Activated T-helper 17 cell treated with anti-CD3 and anti-CD28 coated beads, Interleukin-2, amount 50 U/mL, for 72 hours (primary cell): ENCODE measurements at places on chromosomes 1 and 21.

DNA sequence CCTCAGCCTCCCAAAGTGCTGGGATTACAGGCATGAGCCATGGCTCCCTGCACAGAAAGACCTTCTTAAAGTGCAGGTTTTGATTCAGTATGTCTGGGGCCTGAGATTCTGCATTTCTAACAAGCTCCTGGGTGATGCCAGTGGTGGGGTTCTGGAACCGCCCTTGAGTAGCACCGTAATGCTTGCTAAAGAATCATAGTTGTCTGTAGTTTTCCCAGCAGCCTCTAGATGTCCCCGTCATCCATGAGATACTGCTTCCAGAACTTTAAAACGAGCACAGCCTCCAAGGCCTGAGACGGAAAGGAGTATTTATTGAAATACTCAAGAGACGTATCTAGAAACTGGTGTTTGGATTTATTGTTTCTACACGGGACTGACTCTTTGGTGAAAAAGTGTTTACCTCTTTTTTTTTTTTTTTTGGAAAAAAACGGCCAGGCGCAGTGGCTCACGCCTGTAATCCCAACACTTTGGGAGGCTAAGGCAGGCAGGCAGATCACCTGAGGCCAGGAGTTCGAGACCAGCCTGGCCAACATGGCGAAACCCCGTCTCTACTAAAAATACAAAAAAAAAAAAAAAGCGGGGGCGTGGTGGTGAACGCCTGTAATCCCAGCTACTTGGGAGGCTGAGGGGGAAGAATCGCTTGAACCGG, 2.6 kb upstream of the TOR3A start:
- peaks cover 8% of the 10 kb centered on the region for H3K36me3 ChIP-seq
- ATAC-seq: peak; percentile 22

DNA sequence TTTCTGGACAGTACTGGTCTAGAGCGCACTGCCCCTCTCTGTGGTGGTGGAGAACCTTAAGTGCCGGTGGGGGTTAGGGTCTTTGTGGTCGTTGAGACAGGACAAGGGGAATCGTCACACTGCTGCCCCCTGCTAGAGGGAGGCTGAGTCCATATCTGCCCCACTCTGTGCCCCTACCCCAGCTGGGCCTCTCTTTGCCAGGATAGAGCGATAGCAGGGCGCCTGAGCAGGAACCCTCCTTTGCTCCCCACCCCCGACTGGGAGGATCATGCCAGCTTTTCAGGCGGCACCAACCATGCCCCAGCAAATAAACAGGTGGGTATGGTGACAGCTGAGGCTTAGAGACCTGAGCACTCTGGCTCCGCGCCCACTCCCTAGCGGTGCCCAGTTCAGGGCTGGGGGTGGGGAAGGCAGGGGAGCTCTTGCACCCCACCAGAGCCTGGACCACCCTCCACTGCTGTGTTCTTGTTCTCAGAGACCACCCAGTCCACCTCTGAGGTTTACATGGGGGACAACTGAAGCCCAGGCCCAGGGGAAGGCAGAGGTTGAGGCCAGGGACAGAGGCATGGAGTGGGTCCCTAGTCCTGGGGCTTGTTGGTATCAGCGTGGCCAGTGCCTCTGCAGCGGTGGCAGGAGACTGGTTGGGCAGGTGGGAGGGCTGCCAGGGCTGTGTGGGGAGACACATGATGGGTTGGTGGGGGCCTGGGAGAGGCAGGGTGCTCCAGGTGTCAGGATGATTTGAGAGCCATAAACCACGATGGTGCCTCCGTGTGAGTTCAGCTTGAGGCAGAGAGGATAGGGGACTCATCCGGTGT, 1.6 kb downstream of the PADI2 start:
- H3K27me3 ChIP-seq: peaks cover 41% of the 10 kb centered on the region
- no peak overlapping the region for H3K27ac ChIP-seq
- ATAC-seq: no peak
- H3K4me3 ChIP-seq: peak overlapping the region; percentile 23
- H3K4me1 ChIP-seq: no peaks in the 10 kb centered on the region
- no peaks in the 10 kb centered on the region for H3K36me3 ChIP-seq

DNA sequence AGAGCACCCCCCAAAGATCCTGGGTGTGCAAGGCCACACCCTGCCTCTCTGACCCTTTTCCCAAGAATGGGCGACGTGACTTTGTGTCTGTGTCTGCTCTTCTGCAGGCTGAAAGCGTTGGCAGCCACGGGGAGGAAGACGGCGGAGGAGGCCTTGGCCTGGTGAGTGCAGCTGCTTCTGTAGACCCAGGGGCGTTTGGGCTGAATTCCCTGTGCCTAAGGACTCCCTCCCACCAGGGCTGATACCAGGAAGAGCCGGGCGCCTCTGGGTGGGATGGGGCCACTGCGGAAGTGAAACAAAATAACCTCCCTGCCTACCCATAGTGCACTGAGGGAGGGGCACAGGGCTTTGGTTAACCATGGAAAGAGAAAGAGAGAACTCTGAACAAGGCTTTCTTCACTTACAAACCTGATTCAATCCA, 2.5 kb downstream of the UBASH3A start:
- H3K4me1 ChIP-seq: peaks cover 37% of the 10 kb centered on the region
- H3K27me3 ChIP-seq: no peaks in the 10 kb centered on the region
- H3K27ac ChIP-seq: peak overlapping the region; percentile 96
- ATAC-seq: peak; percentile 78
- H3K4me3 ChIP-seq: peak overlapping the region; percentile 85

DNA sequence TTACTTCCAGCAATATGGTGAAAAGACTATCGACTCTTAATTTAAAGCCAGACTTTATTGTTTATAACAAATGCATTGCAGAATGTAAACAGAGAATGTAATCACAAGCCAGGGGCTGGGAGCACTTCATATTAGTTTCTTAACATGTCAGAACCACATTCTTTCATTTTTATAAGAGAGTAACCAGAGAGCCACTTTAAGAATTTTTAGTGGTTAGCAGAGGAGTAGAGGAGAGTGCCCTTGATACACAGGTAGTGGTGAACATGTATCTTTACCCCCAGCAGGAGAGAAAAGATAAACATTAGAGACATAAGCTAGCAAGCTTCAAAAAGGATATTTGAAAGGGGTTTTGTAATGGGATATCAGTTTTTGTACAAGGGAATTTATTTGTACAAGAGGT, 11.1 kb downstream of the AMY2B start:
- peaks cover 14% of the 10 kb centered on the region for H3K36me3 ChIP-seq
- no peaks in the 10 kb centered on the region for H3K27me3 ChIP-seq
- H3K4me3 ChIP-seq: no peak overlapping the region
- H3K4me1 ChIP-seq: no peaks in the 10 kb centered on the region
- no peak for ATAC-seq
- H3K27ac ChIP-seq: no peak overlapping the region

DNA sequence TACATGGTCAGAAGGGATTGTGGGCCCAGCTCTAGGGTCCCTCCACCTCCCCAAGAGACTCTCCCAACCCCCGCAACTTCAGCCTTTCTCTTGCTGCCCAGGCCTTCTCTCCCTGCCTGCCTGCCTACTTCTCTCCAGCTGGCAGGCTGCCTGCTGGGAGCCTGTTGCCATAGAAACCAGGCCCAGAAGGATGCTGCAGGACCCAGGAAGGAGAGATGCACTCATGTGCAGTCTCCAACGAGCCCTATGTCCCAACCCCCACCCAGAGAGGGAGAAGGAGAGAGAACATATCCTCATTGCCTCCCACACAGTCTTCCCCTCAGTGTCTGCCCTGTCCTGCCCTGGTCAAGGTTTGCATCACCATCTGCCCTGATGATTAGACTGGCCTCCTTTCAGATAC, 10.8 kb upstream of the SMIM12 start:
- no peak overlapping the region for H3K4me3 ChIP-seq
- peaks cover 24% of the 10 kb centered on the region for H3K27me3 ChIP-seq
- no peak for ATAC-seq

DNA sequence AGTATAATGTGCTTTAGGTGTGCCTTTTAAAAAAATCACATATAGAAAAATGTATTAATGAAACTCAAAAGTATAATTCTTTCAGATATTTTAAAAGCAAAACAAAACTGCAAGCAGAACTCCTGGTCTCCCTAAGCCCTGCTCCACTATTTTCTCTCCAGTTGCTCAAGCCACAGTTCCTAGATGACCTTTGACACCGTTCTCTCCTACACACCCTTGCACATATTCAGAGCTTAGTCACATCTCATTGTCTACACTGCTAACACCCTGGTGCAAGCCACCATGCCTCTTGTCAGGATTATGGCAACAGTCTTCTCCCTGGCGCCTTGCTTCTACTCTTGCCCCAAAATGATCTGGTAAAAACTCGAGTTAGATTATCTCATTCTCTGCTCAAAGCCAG, 50.2 kb upstream of the ROR1 start:
- no peaks in the 10 kb centered on the region for H3K27me3 ChIP-seq
- H3K4me3 ChIP-seq: no peak overlapping the region
- H3K27ac ChIP-seq: no peak overlapping the region
- no peak for ATAC-seq
- H3K36me3 ChIP-seq: no peaks in the 10 kb centered on the region
- no peaks in the 10 kb centered on the region for H3K4me1 ChIP-seq

GRCh38 chr21:34883491-34884271, 165.4 kb downstream of the RUNX1 start:
- peak overlapping the region; percentile 95 for H3K4me3 ChIP-seq
- H3K36me3 ChIP-seq: peaks cover 98% of the 10 kb centered on the region
- H3K27me3 ChIP-seq: no peaks in the 10 kb centered on the region
- peaks cover 32% of the 10 kb centered on the region for H3K4me1 ChIP-seq

- H3K27me3 ChIP-seq: peaks cover 12% of the 10 kb centered on the region
- ATAC-seq: no peak
- no peak overlapping the region for H3K27ac ChIP-seq
- no peaks in the 10 kb centered on the region for H3K4me1 ChIP-seq
- H3K36me3 ChIP-seq: no peaks in the 10 kb centered on the region
- no peak overlapping the region for H3K4me3 ChIP-seq
These were observed 492.8 kb downstream of the CAMTA1 start for GRCh38 chr1:7278045-7278444.

GRCh38 chr1:198113342-198113750, 43.5 kb upstream of the NEK7 start:
- no peak for ATAC-seq
- no peaks in the 10 kb centered on the region for H3K4me1 ChIP-seq
- no peaks in the 10 kb centered on the region for H3K36me3 ChIP-seq
- H3K27me3 ChIP-seq: peaks cover 5% of the 10 kb centered on the region
- no peak overlapping the region for H3K4me3 ChIP-seq

DNA sequence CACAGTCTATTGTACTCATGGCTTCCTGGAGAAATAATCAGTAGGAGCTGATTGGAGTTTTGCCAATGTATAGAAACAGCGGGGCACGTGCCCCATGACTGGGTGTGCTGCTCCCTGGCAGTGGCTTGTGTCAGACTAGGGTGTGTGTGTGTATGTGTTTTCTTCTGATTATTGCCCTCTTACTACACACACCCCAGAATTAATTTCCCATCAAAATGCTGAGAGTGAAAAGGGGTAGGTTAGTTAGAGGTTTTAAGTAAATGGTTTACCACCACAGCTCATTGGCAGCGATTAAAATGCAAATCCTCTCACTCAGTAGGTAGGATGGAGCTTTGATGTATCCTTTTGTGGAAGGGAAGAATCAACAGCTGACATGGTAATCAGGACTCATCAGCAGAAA, 29.9 kb downstream of the HHAT start:
- H3K36me3 ChIP-seq: no peaks in the 10 kb centered on the region
- H3K27ac ChIP-seq: no peak overlapping the region
- H3K4me3 ChIP-seq: no peak overlapping the region
- H3K4me1 ChIP-seq: peaks cover 8% of the 10 kb centered on the region
- H3K27me3 ChIP-seq: no peaks in the 10 kb centered on the region
- no peak for ATAC-seq

- H3K27me3 ChIP-seq: no peaks in the 10 kb centered on the region
- peaks cover 48% of the 10 kb centered on the region for H3K36me3 ChIP-seq
- no peak overlapping the region for H3K4me3 ChIP-seq
- H3K4me1 ChIP-seq: no peaks in the 10 kb centered on the region
These were observed 36.8 kb downstream of the DHCR24 start for GRCh38 chr1:54850069-54850730.

DNA sequence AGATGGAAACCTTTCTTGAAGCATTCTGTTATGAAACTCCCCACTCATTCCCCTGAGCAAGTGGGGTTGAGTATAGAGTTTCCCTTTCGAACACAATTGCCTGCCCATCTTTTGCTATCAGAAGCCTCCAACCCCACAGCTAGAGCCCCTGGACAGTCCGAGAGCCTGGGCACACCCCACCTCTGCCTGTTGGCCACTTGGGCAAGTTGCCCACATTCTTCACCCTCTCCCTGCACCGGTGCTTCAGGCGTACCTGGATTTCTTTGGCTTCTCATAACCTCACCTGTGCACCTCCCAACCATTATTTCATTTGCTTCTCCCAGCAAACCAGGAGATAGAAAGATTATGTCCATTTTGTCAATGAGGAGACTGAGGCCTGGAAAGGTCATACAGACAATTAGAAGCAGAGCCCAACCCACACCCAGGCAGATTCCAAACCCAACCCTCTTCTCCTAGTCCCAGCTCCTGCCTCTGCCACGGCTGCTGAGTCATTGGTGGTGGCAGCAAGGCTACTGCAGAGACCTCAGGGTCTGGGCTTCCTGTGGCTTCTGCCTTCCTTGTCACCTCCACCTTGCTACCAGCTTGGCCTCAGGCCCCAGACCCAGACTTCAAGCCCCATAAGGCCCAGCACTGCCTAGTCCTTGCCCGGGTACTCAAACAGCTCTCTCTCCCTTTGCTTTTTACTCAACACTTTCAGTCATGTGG, 118.7 kb upstream of the ZBTB40 start:
- no peak overlapping the region for H3K27ac ChIP-seq
- H3K36me3 ChIP-seq: no peaks in the 10 kb centered on the region
- no peaks in the 10 kb centered on the region for H3K4me1 ChIP-seq

DNA sequence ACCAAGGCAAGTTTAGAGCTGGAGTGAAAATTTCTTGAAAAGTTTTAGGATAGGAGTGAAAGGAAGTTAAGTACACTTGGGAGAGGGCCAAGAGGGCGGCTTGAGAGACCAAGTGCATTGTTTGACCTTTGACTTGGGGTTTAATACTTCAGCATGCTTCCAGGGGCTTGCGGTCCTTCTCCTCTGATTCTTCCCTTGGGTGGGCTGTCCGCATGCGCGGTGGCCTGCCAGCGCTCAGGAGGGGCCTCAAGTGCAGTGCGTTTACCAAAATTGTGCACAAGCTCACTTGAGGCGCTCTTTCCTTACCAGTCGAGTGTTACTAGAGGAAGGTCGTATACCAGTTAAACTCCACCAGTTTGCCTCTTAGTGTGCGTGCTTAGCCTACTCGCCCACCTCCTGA, 91.3 kb upstream of the LYST start:
- ATAC-seq: no peak
- peaks cover 20% of the 10 kb centered on the region for H3K4me1 ChIP-seq
- H3K4me3 ChIP-seq: no peak overlapping the region
- H3K27me3 ChIP-seq: no peaks in the 10 kb centered on the region
- H3K36me3 ChIP-seq: peaks cover 3% of the 10 kb centered on the region

- no peak overlapping the region for H3K4me3 ChIP-seq
- no peak for ATAC-seq
- H3K27me3 ChIP-seq: no peaks in the 10 kb centered on the region
- H3K36me3 ChIP-seq: peaks cover 18% of the 10 kb centered on the region
These were observed 4.3 kb downstream of the GALNT2 start for GRCh38 chr1:230071316-230071715.

- no peak overlapping the region for H3K4me3 ChIP-seq
- no peak overlapping the region for H3K27ac ChIP-seq
- H3K27me3 ChIP-seq: peaks cover 17% of the 10 kb centered on the region
- no peaks in the 10 kb centered on the region for H3K4me1 ChIP-seq
These were observed 31.3 kb upstream of the ROR1 start for GRCh38 chr1:63742526-63742925.
